ENCODE measurements at places on chromosomes 7 and 10.

DNA sequence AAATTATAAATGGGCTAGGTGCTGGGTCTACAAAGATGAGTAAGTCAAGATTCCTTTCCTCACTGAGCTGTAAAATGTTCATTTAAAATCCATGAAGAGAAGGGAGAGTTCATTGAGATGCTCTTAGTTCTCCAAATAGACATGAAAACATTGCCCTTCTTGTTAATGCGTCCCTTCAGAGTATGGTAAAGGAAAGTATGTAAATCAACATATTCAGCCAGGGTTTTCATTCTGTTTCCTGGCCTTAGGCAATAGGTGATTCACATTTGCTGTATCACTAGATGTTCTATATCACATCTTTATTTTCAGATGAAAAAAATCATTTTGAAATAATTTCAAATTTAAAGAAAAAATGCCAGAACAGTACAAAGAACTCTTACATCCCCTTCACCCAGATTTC lies 5.4 kb downstream of the ANKIB1 start:
- DNase-seq, result no peak

- DNase-seq, result no peak
Observed at GRCh38 chr10:121928528-121928884, 675 bp upstream of the ATE1 start.

DNA sequence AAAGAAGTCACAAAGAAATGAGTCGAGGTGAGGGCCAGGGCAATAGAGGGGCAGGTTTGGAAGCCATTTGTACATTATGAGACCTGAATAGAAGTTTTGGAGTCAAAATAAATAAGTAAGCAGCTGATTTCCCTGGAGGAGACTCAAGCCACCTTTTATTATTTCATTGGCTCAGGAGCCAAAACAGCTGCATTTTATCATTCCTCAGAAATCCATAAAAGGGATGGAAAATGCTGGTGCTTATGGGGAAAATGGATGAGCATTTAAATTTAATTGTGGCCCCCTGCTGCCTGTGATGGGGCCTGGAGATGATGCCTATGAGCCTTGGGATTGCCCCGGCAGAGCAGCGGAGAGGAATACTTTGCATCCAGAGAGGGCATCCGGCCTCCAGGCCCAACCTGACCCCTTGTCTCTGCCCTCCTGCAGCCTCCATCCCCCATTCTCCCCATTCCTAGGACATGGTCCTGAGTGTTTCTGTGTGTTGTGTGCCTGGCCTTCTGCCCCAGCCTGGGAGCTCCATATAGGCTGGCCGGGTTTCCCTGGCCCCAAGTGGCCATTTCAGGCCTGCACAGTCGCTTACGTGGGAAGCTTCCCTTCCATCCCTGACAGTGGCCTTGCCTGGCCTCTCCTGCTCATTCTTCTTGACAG lies 296.8 kb upstream of the ZMIZ1 start:
- DNase-seq, result no peak

GRCh38 chr7:141700296-141700847 lies 1.6 kb downstream of the DENND11 start:
- DNase-seq, result no peak

- no peak for DNase-seq
Observed at GRCh38 chr10:110426294-110427181, 71.2 kb upstream of the DUSP5 start.

DNA sequence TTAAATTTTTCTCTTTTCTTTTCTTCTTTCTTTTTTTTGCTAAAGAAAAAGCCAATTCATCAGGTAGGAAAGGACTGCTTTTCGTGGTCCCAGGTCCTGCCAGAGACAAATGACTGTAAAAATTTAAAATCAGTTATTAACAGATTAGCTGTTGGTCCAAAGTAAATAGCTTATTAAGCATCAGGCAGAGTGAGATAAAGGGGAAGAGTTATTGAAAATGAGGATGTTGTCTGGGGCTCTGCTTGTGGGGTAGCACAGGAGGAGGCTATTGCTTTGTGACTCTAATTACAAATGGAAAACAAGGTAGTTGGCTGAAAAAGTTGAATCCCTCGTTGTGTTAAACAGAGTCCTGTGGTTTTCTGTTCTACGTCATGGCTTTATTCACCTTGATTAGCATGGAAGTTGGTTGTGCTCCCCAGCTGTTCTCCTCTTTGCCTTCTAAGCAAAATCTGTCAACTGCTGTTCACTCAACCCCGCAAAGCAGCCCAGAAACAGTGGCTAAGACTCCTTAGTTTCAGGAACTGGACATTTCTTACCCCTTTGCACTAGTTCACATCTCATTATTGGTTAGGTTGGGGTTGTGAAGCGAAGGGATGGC lies 128.9 kb downstream of the SNX10 start:
- no peak for DNase-seq

DNA sequence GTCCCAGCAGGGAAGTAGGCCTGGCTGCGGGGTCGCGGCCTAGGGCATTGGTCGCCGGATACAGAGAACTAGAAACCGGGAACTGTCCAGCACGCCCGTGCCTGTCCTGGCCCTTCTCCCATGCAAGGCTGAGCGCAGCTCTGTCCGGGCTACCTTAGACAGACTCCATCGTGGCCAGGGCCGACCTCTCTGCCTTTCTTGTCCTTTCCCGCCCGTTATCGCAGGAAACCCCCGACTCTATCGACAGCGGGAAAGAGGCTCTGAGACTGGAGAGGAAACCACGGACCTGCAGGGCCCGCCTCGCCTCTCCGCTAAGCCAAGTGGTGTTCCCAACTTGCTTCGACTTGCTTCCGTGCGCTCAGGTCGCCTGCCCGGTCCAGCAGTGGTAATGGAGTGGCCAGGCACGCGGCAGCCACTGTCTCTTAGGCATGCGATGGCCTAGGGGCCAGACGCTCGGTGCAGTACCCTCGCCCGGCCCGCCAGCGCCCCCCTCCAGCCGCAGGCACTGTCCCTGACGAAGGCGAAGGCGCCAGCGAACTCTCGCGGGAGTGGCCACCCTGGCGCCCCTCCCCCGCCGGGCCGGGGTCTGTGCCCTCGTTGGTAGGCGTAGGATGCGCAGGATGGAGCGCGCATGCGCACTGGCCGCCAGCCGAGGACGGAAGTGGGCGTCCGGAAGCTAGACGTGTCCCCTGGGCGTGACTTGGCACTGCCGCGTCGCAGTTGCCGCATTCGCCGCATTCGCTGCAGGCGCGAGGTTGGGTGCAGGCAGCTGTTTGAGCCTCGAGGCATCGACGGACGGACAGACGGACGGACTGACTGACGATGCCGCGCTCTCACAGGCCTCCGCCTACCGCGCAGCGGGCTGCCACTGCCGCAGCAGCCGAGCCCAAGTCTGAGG lies 54.4 kb downstream of the MCMBP start:
- DNase-seq, result peak; percentile 31

- no peak for DNase-seq
Observed at GRCh38 chr7:106061301-106061979, 50.7 kb downstream of the SYPL1 start.

DNA sequence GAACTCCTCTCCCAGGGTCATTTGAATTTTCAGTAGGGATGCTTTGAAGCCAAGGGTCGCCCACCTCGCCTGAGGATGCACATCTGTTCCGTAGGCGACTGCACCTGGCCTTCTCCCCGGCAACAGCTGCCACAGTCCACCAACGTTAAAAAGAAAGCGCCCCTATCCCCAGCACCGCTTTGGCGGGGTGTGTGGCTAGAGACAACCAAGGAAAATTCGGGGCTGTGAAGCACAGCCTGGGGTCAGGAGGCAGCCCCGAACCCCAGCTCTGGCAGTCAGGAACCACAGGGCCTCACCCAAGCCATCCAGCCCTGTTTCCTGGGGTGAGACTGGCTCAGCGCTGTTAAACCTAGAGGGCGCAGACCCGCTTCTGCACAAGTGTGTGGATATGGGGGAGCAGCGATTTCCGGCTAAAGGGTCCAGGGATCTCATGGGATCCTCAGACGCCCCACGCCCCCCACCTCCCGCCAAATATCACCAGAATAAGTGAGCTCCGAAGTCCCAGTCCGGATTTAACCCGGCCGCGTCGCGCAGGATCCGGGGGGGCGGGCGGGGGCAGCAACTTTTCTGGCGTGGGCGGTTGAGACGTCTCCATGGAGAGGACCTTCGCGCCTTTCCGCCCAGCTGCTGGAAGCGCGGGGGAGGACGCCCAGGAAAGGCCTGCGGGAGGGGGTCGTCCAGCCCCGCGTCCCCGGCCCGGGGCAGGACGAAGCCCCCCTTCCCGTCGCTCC lies 822 bp downstream of the ZC3HAV1L start:
- no peak for DNase-seq

DNA sequence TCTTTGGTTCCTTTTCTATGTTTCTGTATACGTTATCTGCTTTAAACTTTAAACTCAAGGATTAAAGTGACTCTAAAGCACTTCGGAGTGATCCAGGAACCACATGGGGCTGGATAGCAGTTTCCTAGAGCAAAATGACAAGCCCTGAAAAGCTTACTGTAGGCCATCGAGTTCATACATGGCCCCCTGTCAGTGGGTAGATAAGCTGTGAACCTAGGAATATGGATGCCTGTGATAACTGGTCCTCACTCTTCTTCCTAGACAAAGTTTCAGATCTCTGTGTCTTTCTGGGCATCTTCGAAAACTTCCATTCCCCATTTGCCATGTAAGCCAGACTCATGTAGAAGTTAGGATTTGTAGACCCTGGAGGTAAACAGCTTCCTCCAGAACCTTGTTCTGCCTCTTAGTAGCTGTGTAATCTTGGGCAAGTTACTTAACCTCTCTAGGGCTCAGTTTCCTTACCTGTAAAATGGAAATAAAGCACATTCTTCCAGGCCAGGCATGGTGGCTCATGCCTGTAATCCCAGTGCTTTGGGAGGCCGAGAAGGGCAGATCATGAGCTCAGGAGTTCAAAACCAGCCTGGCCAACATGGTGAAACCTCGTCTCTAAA lies 49.3 kb upstream of the KMT2E start:
- no peak for DNase-seq

DNA sequence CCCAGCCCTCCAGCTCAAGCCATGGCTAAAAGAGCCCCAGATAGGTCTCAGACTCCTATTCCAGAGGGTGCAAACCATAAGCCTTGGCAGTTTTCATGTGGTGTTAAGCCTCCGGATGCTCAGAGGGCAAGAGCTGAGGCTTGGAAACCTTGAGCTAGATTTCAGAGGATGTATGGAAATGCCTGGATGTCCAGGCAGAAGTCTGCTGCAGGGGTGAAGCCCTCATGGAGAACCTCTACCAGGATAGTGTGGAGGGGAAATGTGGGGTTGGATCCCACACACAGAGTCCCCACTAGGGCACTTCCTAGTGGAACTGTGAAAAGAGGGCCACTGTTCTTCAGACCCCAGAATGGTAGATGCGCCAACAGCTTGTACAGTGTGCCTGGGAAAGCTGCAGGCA lies 13.2 kb upstream of the HPSE2 start:
- no peak for DNase-seq
